ENCODE measurements at places on chromosomes 4 and X. TPM values are rescaled to one million over a fixed set of nuclear protein-coding genes. Genes with fewer than 3 reads are reported as not detected.

The GYG2 gene
- total RNA-seq = not detected

The TLR1 gene
- 1.9 TPM for total RNA-seq

The PCDH11X gene
- total RNA-seq = not detected

The PNMA6A gene
- 0.73 TPM for total RNA-seq

The AREG gene
- total RNA-seq = 2.4 TPM

The EFHC2 gene
- not detected for total RNA-seq

The SMPX gene
- not detected for total RNA-seq

The SUPT20HL1 gene
- 0.07 TPM for total RNA-seq

- H3K4me1 ChIP-seq = no peaks in the 10 kb centered on the region
- peaks cover 10% of the 10 kb centered on the region for H3K27me3 ChIP-seq
- H3K36me3 ChIP-seq = no peaks in the 10 kb centered on the region
- no peak overlapping the region for H3K4me3 ChIP-seq
- no peak for DNase-seq
These were observed 10.2 kb upstream of the TMEM185A start for GRCh38 chrX:149641835-149642234.

DNA sequence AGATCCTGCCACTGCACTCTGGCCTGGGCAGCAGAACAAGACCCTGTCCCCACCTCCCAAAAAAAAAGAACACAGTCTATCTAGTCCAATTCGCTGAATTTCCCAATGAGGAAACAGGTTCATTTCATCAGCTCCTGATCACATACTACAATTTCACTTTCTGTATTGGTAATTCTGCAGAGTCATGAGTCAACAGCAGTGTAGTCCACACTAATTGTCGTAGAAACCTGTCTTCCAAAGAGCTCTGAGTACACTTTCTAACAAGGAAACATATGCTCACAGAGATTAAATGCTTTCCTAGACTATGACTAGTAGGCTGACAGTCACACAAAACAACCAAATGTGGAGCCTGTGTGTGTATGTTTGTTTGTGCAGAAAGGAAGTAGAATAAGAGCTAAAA is 91.9 kb downstream of the GPC4 start:
- H3K27me3 ChIP-seq = peaks cover 2% of the 10 kb centered on the region
- no peaks in the 10 kb centered on the region for H3K36me3 ChIP-seq
- no peak overlapping the region for H3K27ac ChIP-seq

GRCh38 chr4:152126238-152126637 is 365.4 kb upstream of the GATB start:
- peaks cover 2% of the 10 kb centered on the region for H3K27me3 ChIP-seq
- no peak overlapping the region for H3K4me3 ChIP-seq
- no peak overlapping the region for H3K27ac ChIP-seq
- no peak for DNase-seq

- H3K4me1 ChIP-seq = no peaks in the 10 kb centered on the region
- no peak overlapping the region for H3K4me3 ChIP-seq
- H3K27ac ChIP-seq = no peak overlapping the region
- H3K27me3 ChIP-seq = peaks cover 4% of the 10 kb centered on the region
- DNase-seq = no peak
- H3K36me3 ChIP-seq = no peaks in the 10 kb centered on the region
These were observed 26.8 kb upstream of the FGF5 start for GRCh38 chr4:80239480-80240150.

GRCh38 chr4:20276848-20277247 is 25.1 kb downstream of the SLIT2 start:
- no peaks in the 10 kb centered on the region for H3K4me1 ChIP-seq
- no peak for DNase-seq
- no peaks in the 10 kb centered on the region for H3K36me3 ChIP-seq
- H3K27me3 ChIP-seq = no peaks in the 10 kb centered on the region
- H3K27ac ChIP-seq = no peak overlapping the region

DNA sequence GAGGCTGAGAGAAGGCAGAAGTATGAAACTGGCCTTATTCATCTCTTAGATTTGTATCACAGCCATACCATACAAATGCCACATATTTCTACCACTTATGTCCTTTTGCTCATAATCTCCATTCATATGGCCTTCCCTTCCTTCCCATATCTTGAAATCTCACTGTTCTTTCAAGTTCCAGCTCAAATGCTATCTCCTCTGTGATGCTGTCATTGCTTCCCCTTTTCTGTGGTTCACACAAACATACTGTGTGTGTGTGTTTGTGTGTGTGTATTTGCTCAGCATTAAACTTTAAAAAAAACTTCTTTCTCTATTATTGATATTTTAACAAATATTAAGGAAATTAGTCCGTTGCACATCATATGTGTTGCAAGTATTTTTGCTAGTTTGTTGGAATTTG is 26.7 kb downstream of the PHKA1 start:
- DNase-seq = no peak
- H3K27ac ChIP-seq = no peak overlapping the region
- H3K36me3 ChIP-seq = no peaks in the 10 kb centered on the region
- peaks cover 1% of the 10 kb centered on the region for H3K27me3 ChIP-seq

GRCh38 chrX:153885208-153885787 is 675 bp downstream of the L1CAM start:
- H3K4me1 ChIP-seq = peaks cover 4% of the 10 kb centered on the region
- DNase-seq = no peak
- H3K4me3 ChIP-seq = peak overlapping the region; percentile 61

DNA sequence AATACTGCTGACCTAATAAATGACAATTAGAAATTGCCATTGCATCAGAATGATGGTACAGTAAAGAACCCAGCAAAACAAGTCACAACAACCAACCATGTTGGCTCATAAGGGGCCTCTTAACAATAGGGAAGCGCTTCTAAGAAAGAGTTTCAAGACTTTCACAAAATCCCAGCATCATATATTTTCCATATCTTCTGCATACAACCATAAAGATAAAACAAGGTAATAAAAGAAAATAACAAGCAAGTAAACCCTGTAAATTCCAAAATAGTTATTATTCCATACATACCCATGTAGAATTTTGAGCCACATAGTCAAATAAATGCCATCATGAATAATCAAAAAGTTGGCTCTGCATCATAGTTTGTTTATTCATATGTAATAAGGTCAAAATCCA is 8.2 kb downstream of the SLC10A7 start:
- no peaks in the 10 kb centered on the region for H3K27me3 ChIP-seq
- no peak overlapping the region for H3K27ac ChIP-seq
- no peak overlapping the region for H3K4me3 ChIP-seq
- no peak for DNase-seq

DNA sequence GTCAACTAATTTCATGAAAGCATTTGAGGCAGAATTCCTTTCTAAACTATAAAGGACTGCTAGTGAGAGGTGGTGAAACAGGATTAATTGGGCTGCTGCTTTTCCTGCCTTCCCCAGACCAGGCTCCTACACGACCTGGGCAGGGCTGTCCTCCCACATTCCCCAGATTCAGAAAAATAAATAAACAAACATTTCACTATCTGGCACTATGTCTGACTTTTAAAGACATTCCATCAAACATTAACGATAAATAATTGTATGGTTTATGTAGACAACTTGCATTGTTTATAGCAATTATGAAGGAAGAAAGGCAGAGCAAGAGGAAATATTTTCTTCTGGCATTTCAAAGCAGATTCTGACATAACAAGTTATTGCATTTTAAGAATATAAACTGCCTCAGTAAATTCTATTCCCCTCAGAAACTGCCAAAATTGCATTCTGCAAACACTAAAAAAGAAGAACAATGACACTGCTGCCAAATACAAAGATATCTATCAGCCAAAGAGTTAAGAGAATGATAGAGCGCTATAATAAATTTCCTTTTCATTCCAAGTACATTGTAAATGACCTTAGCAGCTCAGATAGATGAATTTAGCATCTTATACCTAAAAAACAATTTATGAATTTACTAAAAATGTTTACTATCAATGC is 214.7 kb upstream of the INTU start:
- H3K27ac ChIP-seq = no peak overlapping the region
- H3K4me1 ChIP-seq = no peaks in the 10 kb centered on the region
- no peaks in the 10 kb centered on the region for H3K27me3 ChIP-seq
- no peaks in the 10 kb centered on the region for H3K36me3 ChIP-seq

- no peak for DNase-seq
- H3K4me1 ChIP-seq = peaks cover 45% of the 10 kb centered on the region
- H3K4me3 ChIP-seq = no peak overlapping the region
- peaks cover 54% of the 10 kb centered on the region for H3K36me3 ChIP-seq
- H3K27me3 ChIP-seq = no peaks in the 10 kb centered on the region
- peak overlapping the region; percentile 50 for H3K27ac ChIP-seq
These were observed 83.8 kb downstream of the CCKAR start for GRCh38 chr4:26406346-26406975.

GRCh38 chr4:186405957-186406356 is 140.0 kb downstream of the F11 start:
- no peak for DNase-seq
- H3K36me3 ChIP-seq = no peaks in the 10 kb centered on the region
- H3K27me3 ChIP-seq = no peaks in the 10 kb centered on the region
- no peak overlapping the region for H3K27ac ChIP-seq
- H3K4me3 ChIP-seq = no peak overlapping the region

- H3K4me1 ChIP-seq = no peaks in the 10 kb centered on the region
- no peak for DNase-seq
- H3K27me3 ChIP-seq = no peaks in the 10 kb centered on the region
- H3K36me3 ChIP-seq = peaks cover 21% of the 10 kb centered on the region
- no peak overlapping the region for H3K27ac ChIP-seq
- H3K4me3 ChIP-seq = no peak overlapping the region
These were observed 97.1 kb downstream of the GPR143 start for GRCh38 chrX:9668537-9668936.

GRCh38 chrX:97524340-97524739 is 640.6 kb downstream of the RPA4 start:
- H3K4me3 ChIP-seq = no peak overlapping the region
- no peaks in the 10 kb centered on the region for H3K27me3 ChIP-seq
- DNase-seq = no peak
- no peaks in the 10 kb centered on the region for H3K36me3 ChIP-seq

- H3K4me1 ChIP-seq = no peaks in the 10 kb centered on the region
- no peaks in the 10 kb centered on the region for H3K27me3 ChIP-seq
- no peak overlapping the region for H3K4me3 ChIP-seq
These were observed 114.6 kb upstream of the PUDP start for GRCh38 chrX:7262551-7262950.

DNA sequence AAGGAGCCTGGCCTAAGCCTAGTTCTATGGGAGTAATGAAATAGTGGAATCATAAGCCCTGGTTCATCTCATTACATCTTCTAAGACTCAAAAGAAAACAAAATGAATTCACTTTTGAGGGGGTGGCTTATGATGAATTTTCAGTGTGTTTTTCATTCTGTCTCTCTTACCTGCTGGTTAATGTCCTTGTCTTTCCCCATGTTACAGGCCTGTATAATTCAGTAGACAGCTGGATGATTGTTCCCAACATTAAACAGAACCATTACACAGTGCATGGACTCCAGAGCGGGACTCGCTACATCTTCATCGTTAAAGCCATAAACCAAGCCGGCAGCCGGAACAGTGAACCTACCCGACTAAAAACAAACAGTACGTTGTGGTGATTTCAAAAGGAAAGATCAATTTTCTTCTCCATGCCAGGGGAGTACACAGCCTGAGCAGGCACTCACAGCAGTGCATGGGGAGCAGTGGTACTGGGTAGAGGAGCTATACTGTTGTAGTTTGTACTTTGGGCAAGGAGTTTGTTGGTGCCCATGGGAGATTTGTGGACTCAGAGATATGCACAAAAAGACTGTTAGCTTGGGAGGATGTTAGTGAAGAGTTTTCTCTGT is 57.9 kb downstream of the TEX13B start:
- no peaks in the 10 kb centered on the region for H3K27me3 ChIP-seq
- no peak for DNase-seq
- peaks cover 6% of the 10 kb centered on the region for H3K36me3 ChIP-seq

DNA sequence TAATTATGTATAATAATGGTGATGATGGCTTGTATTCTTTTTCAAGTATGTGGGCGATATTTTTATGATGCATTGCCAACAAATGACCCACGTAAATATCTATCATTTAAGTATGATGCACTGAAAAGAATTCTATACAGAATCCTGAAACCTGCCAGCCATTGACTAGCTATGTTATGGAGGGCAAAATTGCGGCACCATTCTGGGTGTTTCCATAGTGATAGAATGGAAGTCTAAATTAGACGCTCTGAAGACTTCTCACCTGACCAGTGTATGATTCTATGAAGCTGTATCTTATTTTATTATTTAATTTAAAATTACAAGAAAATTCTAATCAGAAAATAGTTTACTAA is 677 bp upstream of the CENPC start:
- no peak for DNase-seq
- H3K36me3 ChIP-seq = peaks cover 24% of the 10 kb centered on the region
- no peaks in the 10 kb centered on the region for H3K27me3 ChIP-seq
- H3K4me3 ChIP-seq = peak overlapping the region; percentile 100
- H3K27ac ChIP-seq = peak overlapping the region; percentile 98

DNA sequence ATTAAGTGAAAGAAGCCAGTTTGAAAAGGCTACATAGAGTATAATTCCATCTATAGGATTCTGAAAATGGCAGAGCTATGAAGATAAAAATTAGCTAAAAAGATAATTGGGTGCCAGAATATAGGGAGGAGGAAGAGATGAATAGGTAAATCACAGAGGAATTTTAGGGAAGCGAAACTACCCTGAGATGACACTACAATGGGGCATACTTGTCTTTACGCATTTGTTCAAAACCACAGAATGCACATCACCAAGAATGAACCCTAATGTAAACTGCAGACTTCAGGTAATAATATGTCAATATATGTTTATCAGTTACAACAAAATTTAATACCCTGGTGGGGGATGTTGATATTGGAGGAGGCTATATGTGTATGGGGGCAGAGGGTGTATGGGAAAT is 1342.9 kb downstream of the ADGRL3 start:
- H3K36me3 ChIP-seq = no peaks in the 10 kb centered on the region
- H3K4me3 ChIP-seq = no peak overlapping the region
- DNase-seq = no peak
- H3K27ac ChIP-seq = no peak overlapping the region
- H3K27me3 ChIP-seq = no peaks in the 10 kb centered on the region
- H3K4me1 ChIP-seq = no peaks in the 10 kb centered on the region
